ENCODE measurements at places on chromosomes 5 and 9. TPM values are rescaled to one million over a fixed set of nuclear protein-coding genes. Genes with fewer than 3 reads are reported as not detected.
A peak's percentile ranks its signal among the peaks of the same experiment; 100 is the strongest.

SV2C gene
- total RNA-seq, result 0.60 TPM

- DNase-seq, result peak; percentile 68
These were observed 1.1 kb upstream of the MAT2B start for GRCh38 chr5:163504079-163504931.

DNA sequence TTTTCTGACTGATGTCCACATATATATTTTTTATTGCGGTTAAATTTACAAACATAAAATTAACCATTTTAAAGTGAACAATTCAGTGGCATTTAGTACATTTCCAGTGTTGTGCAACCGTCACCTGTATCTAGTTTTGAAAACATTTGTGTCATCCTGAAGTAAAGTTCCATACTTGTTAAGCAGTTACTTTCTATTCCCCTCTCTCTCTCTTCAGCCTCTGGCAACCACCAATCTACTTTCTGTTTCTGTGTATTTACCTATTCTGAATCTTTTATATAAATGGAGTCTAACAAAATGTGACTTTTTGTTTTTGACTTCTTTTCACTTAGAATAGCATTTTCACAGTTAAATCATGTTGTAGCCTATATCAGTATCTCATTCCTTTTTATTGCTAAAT is 480.1 kb upstream of the SMARCA2 start:
- DNase-seq, result no peak

- DNase-seq, result no peak
These were observed 85.2 kb downstream of the BASP1 start for GRCh38 chr5:17302604-17303003.
